ENCODE measurements at places on chromosomes 12 and 14.

DNA sequence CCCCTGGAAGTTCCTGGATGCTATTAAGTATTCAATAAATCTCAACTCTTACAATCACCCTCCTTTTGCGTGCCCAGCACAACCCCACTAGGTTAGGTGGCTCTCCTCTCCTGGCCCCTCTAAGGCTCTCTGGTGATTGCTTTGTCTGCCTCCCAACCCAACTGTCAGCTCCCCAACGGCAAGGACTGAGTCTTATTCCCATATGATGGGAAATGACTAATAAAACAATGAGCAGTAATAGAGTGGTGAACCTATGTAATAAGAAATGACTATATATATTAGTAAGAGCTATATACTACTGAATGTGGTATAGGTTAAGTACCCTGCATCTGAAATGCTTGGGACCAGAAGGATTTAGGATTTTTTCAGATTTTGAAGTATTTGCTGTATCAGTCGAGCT is 8.1 kb downstream of the APPL2 start:
- no peak for DNase-seq

DNA sequence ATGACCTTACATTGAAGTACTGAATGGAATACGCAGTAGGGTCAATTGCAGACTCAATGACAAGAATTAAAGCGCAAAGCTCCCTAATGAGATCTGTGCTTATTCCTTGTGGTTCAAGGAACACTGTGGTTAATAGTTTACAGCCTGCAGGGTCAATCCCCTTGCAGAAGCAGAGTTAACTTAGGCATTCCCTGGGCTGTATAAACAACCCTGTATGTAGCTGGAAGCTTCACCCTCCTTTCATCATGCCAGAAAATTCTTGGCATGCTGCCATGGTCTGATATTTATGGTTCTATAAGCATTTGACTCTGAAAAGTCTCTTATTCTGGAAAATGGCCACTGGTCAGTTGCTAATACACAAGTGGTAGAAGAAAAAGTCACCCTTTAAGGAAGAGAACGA is 227.7 kb downstream of the NOVA1 start:
- no peak for DNase-seq

- no peak for DNase-seq
Measured at GRCh38 chr12:85865890-85866289, 8.2 kb upstream of the NTS start.

DNA sequence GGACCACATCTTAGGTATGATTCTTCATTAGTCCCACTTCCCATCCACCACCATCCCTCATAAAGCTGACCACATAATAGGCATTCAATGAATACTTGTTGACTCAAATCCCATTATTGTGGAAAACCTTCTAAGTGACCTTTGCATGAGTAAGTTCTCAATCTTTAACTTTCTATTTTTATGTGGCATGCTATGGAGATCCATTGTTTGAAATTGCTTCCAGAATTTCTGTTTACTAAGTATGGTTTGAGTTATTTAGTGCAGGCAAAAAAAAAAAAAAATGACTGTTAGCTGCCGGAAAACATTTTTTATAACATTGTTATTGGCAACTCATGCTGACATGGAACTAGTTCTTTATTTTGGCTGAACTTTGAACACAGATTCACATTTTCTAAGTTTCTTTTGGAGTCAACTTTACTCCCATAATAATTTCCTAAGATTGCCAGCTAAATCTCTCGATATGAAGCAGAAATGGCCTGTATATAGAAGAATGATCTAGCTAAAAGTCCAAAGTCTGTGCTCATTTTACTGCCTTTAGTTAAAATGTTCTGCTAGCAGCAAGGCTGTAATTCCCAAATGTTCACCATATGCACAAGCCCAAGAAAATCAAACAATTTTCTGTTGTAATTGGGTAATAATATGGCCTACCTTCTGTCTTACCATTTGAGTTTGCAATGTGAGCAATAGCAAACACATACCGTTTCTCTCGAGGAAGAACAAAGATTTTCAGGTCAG is 77.9 kb downstream of the PTGER2 start:
- no peak for DNase-seq

DNA sequence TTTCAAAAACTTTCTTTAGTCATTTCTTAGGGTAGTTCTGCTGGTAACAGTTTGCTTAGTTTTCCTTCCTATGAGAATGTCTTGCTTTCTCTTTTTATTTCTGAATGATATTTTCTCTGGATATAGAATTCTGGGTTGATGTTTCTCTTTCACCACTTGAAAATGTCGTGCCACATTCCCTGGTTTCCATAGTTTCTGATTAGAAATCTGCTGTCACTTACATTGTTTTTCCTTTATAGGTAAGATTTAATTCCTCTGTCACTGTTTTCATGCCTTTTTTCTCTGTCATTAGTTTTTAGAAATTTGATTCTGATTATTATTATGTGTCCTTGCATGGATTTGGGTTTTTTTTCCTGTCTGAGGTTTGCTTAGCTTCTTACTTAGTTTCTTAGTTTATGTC is 77.3 kb upstream of the PCNX4 start:
- no peak for DNase-seq

- DNase-seq = no peak
Measured at GRCh38 chr12:53754633-53755264, 3.0 kb upstream of the CISTR start.

DNA sequence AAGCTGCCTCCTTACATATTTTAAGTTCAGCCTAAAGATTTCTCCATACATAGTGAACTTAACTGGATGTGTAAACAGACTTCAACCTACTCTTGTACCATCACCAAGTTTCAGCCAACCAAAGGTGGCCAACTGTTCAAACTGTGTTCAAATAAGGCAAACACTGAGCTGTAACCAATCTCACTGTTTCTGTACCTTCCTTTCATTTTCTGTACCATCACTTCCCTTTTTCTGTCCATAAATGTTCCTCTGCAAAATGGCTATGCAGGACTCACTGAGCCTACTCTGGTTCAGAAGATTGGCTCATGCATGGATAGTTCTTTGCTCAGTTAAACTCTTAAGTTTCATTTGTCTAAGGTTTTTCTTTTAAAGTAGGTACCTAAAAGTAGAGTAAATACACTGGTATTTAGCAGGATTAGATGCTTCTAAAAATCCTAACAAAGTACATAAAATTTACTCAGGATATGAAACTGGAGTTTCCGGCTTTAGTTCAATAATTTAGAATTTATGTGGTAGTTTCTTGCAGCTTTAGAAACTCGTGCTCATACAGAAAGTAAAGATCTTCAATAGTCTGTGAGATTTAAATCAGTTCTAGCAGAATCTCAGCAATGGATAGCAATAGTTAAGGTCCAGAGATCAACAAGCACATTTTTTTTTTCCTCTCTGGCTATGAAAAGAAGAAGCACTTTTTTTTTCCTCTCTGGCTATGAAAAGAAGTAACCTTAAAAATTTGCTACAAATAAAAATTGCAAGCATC is 282.0 kb upstream of the PPFIA2 start:
- DNase-seq = no peak

- no peak for DNase-seq
Measured at GRCh38 chr14:91152499-91152898, 38.6 kb downstream of the DGLUCY start.

DNA sequence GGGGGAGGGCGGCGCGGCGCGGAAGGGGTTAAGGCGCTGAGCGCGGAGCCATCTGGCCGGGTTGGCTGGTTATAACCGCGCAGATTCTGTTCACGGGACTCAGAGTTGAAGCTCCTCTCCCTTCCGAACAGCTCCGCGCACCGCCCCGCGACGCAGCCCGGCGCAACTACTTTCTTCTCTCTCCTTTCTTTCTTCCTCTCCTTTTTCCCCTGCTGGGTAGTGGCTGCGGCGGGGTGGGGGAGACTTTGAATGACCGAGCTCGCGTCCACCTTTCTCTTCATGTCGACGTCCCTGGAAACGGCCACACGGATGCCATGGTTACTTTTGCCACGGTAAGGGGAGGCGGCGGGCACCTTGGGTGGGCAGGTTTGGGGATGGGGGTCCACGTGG is at the start of gene NTF3:
TSS of gene NTF3 (plus strand) at position 98 of the 390 bp plus-strand sequence. CDS start at position 315, 217 bp downstream.
- DNase-seq = no peak

GRCh38 chr14:100554082-100554677 is 33.0 kb downstream of the BEGAIN start:
- no peak for DNase-seq

DNA sequence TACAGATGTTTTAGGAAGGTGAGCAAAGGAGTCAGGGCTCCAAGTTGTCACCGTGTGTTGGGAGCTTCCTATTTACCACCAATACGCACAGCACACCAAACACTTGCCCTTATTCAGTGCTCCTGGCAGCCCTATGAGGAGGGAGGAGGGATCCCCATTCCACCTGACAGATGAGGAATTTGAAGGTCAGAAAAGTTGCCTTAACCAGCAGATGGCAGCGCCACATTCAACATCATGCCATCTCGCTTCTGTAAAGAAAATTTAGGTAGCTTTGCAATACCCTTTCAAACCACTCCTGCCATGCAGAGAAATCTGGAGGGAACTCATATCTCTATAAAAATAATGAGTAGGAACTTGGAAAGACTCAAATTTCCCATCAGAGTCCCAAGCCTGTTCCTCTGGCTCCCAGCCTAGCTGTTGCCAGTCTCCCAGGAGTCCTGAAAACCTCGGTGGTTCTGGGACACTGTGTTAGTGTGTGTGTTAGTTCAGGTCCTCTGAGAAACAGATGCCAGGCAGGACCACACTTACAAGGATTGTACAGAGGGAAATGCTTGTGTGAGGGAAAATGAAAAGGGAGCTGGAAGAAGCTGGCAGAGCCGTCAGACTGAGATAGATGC is 410.5 kb downstream of the MED13L start:
- no peak for DNase-seq

Measured in cortex of kidney (tissue), 1 donor.